ENCODE measurements at places on chromosomes 13 and 19.
A peak's percentile ranks its signal among the peaks of the same experiment; 100 is the strongest.

DNA sequence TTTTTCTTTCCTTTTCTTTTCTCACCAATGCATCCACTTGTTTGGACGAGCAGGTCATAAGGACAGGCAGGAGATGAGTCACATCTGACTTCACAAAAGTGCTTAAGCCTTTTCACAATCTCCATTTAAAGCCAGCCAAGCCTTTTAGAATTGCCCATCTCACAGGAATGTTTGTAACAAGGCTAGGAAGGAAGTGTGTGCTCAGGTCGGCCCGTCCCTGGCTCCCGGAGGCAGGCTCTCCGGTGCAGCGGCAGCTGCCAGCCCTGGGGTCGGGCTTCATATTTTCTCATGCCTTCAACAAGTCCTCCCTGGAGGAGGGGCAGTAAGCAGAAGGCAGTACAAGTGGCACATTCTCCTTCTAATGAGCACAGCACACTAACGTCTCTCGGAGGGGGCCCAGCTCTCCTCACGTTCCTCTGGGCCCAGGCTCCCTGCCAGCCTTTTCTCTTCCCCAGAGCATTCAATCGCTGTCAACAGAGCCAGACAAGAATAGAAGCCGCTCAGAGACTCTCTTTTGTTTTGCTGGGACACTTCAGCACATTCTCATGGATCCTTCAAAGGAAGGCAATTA is 180.5 kb downstream of the COL4A1 start:
- peak; percentile 37 for DNase-seq

GRCh38 chr13:50714891-50715290 is 128.6 kb downstream of the DLEU7 start:
- no peak for DNase-seq

- DNase-seq = no peak
These were observed 21.4 kb downstream of the SIAH3 start for GRCh38 chr13:45830121-45830520.

GRCh38 chr13:67408798-67409197 is 178.7 kb upstream of the PCDH9 start:
- no peak for DNase-seq

- no peak for DNase-seq
These were observed 47.0 kb downstream of the FOXO1 start for GRCh38 chr13:40619479-40619814.

- DNase-seq = no peak
These were observed 155.4 kb downstream of the DCT start for GRCh38 chr13:94323764-94324758.

DNA sequence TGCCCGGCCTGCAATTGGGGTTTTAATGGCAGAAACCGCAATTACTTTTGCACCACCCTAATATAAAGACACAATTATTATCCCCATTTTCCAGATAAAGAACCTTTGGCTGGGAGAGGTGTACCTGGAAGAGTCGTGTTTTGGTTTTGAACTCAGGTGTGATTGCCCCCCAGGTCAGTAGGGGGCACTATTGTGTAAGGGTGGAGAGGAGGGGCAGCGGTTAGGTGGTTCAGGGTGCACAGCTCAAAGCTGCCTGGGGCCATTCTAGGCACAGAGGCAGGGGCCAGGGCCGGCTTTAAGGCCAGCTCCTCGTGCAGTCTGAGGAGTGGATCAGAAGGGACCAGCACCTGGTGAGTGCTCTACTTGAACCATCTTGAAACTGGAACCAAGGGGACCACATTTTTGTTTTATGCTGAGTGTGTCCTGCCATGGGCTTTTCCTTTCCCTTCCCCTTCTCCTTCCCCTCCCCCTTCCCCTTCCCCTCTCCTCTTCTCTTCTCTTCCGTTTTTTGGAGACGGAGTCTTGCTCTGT is 5.8 kb upstream of the FCGRT start:
- DNase-seq = peak; percentile 60

DNA sequence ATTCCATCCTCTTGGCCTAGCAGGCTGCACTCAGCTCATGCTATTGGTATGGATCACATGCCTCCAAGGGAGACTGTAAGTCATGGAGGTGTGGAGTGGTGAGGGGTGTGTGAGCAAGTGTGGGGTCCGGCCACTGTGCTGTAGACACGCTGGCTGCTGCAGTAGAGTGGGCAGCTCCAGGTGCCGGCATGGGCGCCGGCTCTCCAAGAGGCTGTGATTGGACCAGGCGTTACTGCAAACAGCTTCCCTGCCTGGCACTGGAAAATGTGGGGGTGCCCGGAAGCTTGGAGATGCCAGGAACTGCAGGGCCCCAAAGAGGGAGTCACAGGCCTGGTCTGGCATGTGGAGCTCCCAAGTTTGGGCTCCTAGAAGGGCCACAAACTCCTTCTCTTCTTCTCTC is 245.7 kb downstream of the GPC6 start:
- no peak for DNase-seq

DNA sequence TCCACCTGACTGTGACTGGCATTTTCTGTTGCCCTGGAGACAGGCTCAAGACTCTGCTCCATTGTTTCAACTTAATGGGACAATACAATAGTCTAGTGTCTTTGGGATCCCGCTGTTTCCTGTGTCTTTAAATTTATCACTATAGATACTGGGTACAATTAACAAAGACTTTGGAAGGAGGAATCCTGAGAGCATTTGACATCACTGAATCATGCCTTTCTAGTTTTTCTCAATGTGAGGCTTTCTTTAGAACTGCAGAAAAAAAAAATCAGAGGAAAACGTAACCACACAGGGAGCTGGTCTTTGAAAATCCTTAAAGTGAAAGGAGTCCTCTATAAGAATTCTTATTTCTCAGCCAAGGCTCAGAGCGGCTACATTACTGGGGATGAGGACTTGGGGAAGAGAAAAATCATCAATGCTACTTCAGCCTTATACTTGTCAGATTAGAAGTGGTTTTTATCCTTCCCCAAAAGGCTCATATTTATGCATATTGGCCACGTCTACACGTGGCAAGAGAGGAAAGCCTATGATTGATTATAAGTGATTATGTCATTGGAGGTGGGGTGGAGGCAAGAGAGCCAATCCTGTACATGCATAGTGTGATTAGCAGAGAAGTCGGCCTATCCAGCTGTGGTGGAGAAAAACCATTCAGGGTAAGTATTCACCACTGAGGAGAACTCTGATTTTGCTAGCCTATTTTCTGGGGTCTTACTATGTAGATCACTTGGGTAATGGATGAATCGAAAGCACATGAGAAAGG is 34.4 kb upstream of the UBL3 start:
- no peak for DNase-seq

GRCh38 chr19:35741203-35741515 is 1.1 kb downstream of the IGFLR1 start:
- no peak for DNase-seq

- no peak for DNase-seq
These were observed 79.2 kb downstream of the UBL3 start for GRCh38 chr13:29771247-29771646.

GRCh38 chr19:39158646-39159260 is 33.2 kb downstream of the PAK4 start:
- DNase-seq = no peak

GRCh38 chr13:111363121-111363520 is 42.7 kb downstream of the TEX29 start:
- DNase-seq = no peak

GRCh38 chr19:7442423-7442822 is 46.4 kb downstream of the PEX11G start:
- DNase-seq = no peak

DNA sequence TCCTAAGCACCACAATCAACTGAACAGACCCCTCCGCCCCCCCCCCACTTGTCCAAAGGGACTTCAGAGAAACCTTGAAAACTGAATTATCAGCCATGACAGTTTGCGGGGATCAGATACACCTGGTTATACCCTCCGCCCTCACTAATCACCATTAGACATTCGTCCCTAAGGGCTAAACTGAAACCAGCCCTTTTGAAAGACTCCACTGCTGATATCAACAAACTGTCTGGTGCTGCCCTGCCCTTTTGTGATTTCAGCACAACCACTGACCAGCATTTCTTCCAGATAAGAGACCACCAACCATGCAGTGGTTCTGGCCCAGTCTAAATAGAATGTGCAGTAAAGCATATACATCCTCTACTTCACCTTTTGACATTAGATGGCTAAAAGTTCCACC is 1422.9 kb downstream of the EFNB2 start:
- no peak for DNase-seq

DNA sequence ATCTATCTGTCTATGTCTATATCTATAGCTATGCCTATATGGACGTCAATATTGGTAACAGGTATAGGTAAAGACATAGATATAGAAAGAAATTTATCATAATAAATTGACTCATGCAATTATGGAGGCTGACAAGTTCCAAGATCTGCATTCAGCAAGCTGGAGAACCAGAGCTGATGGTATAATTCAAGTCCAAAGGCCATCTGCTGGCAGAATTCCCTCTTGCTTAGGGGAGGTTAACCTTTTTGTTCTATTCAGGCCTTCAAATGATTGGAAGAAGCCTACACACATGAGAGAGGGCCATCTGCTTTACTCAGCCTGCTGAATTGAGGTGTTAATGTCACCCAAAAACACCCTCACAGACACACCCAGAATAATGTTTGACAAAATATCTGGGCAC is 10.8 kb downstream of the RASL11A start:
- no peak for DNase-seq

DNA sequence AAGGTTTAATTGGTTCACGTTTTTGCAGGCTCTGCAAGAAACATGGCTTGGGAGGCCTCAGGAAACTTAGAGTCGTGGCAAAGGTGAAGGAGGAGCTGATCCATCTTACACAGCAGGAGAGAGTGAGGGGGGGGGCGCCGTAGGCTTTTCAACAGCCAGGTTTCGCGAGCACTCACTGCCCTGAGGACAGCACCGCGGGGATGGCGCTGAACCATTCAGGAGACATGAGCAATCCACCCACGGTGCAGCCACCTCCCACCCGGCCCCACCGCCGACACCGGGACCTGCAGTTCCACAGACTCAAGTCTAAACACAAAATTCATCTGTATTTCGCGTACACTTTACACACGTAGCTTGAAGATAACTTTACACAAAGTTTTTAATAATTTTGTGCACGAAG is 73.6 kb downstream of the KDM4B start:
- DNase-seq = no peak

DNA sequence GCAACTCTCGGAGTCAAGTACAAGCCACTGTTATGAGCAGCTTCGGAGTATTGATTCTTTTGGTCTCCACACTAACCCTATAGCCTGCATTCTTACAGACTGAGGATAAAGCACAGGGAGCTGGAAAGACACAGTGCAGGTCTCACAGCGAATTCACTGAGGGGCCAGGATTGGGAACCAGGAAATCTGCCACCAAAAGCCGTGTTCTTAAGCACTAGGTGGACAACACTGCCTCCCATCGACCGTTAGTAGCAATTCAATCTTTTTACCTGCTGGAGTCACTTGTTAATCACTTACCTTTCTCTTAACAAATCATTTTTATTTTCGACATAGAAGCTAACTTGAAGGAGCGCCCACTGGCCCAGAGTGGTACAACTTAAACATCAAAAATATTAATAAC is 6.3 kb downstream of the PMIS2 start:
- no peak for DNase-seq

GRCh38 chr13:102816708-102817107 is 17.8 kb downstream of the BIVM start:
- no peak for DNase-seq

DNA sequence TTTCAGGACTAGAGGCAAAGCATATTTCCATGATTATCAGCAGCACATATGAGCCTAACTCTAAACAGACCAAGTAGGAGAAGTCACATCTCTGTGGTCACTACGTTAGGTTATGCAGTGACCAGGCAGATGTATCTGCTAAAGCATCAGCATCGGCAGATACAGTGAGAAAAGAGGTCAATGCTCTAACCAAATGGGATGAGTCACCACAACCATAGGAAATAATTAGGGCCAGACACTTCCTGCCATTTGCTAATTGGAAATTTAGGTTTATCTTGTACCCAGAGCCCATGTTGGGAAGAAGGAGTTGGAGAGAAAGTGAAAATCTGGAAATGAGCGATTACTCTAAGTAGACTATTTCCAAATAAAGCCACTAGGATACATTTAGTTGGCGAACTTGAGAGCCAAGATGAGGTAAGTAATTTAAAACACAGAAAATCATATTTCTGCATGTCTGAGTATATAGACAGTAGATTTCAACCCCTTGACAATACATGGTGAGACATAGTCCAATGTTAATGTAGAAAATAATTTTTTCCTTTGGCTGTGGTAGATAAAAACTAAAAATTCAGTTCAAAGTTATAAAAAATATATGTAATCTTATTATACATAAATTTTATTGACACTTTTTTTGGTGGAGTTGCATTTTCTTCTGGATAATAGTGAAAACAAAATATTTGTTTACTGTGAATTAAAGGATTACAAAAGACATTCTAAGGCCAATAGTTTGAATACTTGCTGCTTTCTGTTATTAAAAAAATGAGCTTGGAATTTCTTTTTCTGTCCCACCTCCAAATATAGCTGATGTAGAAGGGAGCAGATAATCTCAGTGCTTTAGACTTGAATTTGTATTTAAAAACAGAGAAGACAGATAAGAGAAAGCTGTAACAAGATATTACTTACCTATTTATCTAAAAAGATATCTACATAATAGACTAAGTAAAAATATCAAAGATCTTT is 104.4 kb upstream of the CSNK1A1L start:
- DNase-seq = no peak

DNA sequence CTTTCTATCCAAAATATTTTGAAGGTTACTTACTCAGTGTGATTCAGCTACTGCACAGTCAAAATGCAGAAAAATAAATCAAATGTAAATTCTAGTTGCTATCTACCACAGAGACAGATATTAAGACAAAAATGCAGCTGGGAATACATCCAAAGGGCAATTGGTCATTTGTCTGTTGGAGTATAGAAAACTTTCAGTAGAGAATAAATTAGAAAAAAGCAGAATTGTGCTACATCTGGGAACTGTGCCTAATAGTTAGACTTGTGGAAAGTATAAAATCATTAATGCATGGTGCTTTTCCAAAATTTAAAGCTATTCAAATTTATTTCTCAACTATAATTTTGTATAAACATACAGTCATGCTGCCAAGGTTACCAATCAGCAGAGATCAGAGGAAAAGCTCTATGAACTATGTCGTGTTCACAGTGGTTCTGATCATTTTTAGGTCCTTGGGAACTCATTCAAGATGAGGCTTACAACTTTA is 1635.8 kb downstream of the PCDH9 start:
- no peak for DNase-seq

GRCh38 chr19:15098460-15098859 is 8.7 kb upstream of the SYDE1 start:
- DNase-seq = no peak

DNA sequence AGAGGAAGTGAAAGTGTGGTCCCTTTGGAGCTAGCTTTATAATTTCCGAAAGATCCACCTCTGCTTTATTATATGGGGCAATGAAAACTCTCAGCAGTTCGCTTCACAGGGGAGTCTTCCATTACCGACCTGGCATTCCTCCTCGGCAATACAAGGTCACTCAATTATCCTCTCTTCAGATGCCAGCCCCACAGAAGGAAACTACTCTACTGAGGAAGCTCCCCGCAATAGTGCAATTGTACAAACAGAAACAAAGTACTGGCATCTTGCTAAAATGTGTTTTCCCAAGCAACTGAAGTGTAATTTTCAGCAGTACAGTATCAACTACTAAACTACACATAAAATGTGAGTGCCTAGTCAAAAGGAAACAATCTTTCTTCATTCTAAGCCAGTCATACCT is 702.0 kb downstream of the PCDH9 start:
- no peak for DNase-seq
